Bronchial smooth muscle cell (primary cell): ENCODE measurements at places on chromosomes 1 and 21. TPM values are rescaled to one million over a fixed set of nuclear protein-coding genes. Genes with fewer than 3 reads are reported as not detected.

The PGM1 gene
- total RNA-seq: 50.9 and 73.3 TPM in 2 replicates

The COP1 gene
- 38.8 and 43.2 TPM in 2 replicates for total RNA-seq

The RHEX gene
- not detected in 2 replicates for total RNA-seq

The SIK1 gene
- total RNA-seq: 0.32 and 0.52 TPM in 2 replicates

The FMO3 gene
- total RNA-seq: 0.16 and 0.77 TPM in 2 replicates

The NEGR1 gene
- total RNA-seq: 2.9 and 3.3 TPM in 2 replicates

The CYP4A11 gene
- total RNA-seq: not detected in 2 replicates

The PLEKHN1 gene
- 0.09 and 0.63 TPM in 2 replicates for total RNA-seq

The TMPRSS3 gene
- not detected in 2 replicates for total RNA-seq

The CCDC185 gene
- total RNA-seq: not detected in 2 replicates

The INPP5B gene
- total RNA-seq: 22.5 and 37.4 TPM in 2 replicates

The CLDN8 gene
- total RNA-seq: not detected in 2 replicates

The FCAMR gene
- under 0.01 TPM in 1 of 2 replicates, not detected in the other for total RNA-seq

The OR14K1 gene
- total RNA-seq: not detected in 2 replicates

The GBP7 gene
- not detected in 2 replicates for total RNA-seq

The APCS gene
- total RNA-seq: not detected in 2 replicates

The ADGRL2 gene
- 60.1 and 81.5 TPM in 2 replicates for total RNA-seq

The HES5 gene
- not detected in 2 replicates for total RNA-seq

The CHTOP gene
- 20.6 and 25.7 TPM in 2 replicates for total RNA-seq

The RUNX3 gene
- not detected in 2 replicates for total RNA-seq

The CD53 gene
- total RNA-seq: not detected in 2 replicates

The DMBX1 gene
- not detected in 2 replicates for total RNA-seq

The DNALI1 gene
- total RNA-seq: 4.9 and 9.8 TPM in 2 replicates

The OR2T29 gene
- not detected in 2 replicates for total RNA-seq

The TEDDM1 gene
- not detected in 2 replicates for total RNA-seq

The SIM2 gene
- total RNA-seq: not detected in 2 replicates

The TRIM58 gene
- total RNA-seq: not detected in 2 replicates

The ADAMTS5 gene
- total RNA-seq: 5.4 and 7.7 TPM in 2 replicates

The QSOX1 gene
- total RNA-seq: 325 and 634 TPM in 2 replicates

The TXNIP gene
- 318 and 471 TPM in 2 replicates for total RNA-seq

The LCE2C gene
- total RNA-seq: not detected in 2 replicates

The KANK4 gene
- under 0.01 TPM in 1 of 2 replicates, not detected in the other for total RNA-seq

The NMNAT2 gene
- total RNA-seq: under 0.01 TPM in 2 replicates

The ASAP3 gene
- 95.2 and 107 TPM in 2 replicates for total RNA-seq

The LMX1A gene
- total RNA-seq: not detected in 2 replicates

The PERM1 gene
- under 0.01 TPM in 1 of 2 replicates, not detected in the other for total RNA-seq

The FLG gene
- under 0.01 TPM in 1 of 2 replicates, not detected in the other for total RNA-seq

The PRAMEF8 gene
- not detected in 2 replicates for total RNA-seq
